ENCODE measurements at places on chromosomes 1 and 21.

GRCh38 chr1:215508311-215508710, 58.8 kb upstream of the KCTD3 start:
- no peak for DNase-seq

- no peak for DNase-seq
Observed at GRCh38 chr1:241779897-241780296, 68.1 kb upstream of the EXO1 start.

DNA sequence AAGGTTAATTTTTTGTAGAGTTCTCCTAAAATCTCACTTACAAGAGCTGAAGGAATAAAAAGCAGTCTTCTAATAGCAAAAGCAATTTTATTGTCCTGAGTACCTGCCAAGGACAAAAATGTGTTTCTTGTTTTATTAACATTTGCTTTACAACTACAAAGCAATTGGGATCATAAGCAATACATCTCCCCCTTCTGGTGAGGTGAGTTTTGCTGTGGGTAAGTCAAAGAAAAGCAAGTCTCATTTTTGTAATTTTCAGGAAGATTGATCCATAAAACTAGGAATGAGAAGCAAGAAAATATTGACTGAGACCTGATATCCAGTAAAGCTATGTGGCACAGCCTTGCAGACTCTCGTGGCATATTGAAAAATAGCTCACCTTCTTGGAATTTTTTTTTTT, 2162.7 kb downstream of the NCAM2 start:
- DNase-seq: no peak

DNA sequence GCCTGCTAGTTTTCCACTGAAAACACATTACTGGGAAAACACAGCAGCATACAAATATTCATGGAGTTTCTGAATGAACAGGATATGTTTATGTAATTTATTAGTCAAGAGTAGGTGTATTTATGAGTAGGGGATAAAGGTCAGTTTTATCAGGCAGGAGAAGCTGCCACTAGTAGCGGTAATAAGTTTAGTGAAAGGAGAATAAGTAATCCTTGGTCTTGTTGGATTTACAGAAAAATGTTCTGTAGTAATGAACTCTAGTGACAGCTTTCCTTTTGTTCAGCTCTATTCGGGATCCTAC, 1.2 kb downstream of the MAST2 start:
- no peak for DNase-seq

DNA sequence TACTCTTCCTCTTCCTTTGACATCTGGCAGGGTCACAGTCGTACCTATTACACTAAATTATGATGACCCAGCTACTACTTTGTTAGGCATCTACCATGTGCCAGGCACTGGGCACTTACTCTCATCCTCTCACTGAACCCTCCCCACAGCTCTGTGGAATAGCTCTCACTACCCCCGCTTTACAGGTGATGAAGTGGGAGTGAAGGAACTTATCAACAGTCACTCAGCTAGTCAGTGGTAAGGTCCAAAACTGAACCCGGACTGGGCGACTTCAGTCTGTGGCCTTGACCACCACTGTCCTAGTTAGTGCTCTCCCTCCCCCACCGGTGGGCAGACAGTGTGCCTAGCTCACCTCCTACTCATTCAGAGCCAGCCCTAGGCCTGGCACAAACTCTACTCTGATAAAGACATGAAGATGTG, 12.3 kb downstream of the ADGRB2 start:
- no peak for DNase-seq

Data from NCI-H2029 (cell line).